T1000 (cell line): ENCODE measurements at places on chromosomes 16 and 17.

- no peak for DNase-seq
These were observed 18.1 kb upstream of the SHCBP1 start for GRCh38 chr16:46638947-46639925.

GRCh38 chr17:48605991-48606891 is 1.5 kb upstream of the HOXB6 start:
- DNase-seq, result no peak

GRCh38 chr17:77129568-77130301 is 11.0 kb upstream of the SEC14L1 start:
- no peak for DNase-seq

- peak; percentile 14 for DNase-seq
These were observed at the start of gene ZNF469 for GRCh38 chr16:88382491-88383400. ZNF469 (plus strand) TSS chr16:88382959; CDS start chr16:88427471, 44,512 bp downstream.

DNA sequence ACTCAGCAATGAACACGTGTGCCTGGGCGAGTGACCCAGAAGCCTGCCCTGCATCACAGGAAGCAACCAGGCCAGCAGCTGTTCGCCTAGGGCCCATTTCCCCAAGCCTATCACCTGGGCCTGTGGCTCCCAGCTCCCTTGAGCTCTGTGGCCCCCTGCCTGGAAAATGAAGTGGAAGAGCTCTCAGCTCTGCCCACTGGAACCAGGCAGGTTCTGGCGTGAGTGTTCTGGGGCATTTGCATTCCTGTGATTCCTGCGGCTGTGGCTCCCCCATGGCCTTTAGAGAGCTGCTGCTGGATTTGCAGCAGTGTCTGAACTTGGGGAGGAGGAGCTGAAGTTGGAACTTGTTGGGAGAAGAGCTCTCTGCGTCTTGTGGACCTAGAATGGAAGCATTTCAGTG is 22.8 kb downstream of the PGS1 start:
- no peak for DNase-seq

- no peak for DNase-seq
These were observed 10.4 kb upstream of the COTL1 start for GRCh38 chr16:84628226-84628731.

DNA sequence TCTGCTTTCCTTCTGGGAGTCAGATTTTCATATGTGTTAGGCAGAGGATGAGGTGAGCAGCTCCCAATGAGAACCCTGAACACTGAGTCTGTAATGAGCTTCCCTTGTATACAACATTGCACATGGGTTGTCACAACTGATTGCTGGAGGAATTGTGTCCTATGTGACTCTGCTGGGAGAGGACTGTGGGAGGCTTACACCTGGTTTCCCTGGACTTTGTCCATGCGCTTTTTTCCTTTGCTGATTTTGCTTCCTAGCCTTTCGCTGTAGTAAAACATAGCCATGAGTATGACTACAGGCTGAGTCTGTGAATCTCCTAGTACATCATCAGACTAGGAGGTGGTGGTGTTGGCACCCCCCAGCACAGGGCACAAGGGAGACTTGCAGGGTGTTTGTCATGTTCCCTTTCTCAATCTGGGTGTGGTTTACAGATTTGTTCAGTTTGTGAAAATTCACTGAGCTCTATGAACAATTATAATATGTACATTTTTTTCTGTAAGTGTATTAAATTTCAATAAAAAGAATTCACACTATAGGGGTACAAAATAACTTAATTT is 1.7 kb upstream of the PLK1 start:
- DNase-seq, result no peak

DNA sequence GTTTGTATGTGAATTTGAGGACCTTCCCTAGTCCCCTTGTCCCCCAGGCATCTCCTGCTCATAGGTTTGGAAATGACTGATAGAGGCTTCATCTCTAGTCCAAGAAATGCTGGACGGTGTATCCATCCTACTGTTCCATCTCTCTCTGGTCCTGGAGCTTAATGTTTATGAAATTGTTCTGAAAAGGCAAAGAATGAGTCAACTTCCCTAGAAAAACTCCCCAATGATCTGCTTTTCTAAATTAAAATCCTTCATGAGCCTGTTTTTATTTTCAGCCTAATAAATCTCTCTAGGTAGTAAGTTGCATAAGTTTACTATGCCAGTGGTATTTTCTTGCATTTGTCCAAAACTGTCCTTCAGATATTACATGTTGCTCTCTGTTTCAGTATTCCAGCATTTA is 2.1 kb upstream of the IGSF6 start:
- no peak for DNase-seq

GRCh38 chr17:6639014-6639585 is 1.4 kb downstream of the KIAA0753 start:
- DNase-seq, result no peak

- DNase-seq, result no peak
These were observed 104.7 kb downstream of the LITAF start for GRCh38 chr16:11481987-11482386.

DNA sequence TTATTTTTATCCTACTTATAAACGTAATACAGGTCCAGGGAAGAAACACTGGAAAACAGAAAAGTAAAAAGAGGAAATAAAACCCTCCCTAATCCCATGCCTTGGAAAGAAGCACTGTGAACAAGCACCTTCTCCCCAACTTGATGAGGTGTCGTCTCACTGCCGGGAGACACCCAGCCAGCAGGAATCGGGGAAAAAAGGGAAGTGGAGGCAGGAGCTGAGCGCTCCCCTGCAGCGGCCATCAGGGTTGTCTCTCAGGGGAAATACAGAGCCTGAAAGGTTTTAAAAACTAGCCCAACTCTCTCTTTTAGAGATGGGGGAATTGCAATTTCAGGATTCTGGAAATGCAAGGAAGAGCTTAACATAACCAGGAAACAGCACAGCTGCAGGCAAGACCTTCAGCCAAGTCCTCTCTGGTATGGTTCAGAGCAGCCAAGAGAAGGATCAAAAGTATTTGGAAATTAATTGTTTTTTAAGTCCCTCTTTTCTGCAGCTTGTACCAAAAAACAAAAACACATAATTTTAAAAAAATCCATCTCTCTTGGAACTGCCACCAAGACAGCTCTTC is 96.3 kb upstream of the RCVRN start:
- no peak for DNase-seq

- peak; percentile 29 for DNase-seq
These were observed 7.3 kb downstream of the KLHL10 start for GRCh38 chr17:41844971-41845370.

DNA sequence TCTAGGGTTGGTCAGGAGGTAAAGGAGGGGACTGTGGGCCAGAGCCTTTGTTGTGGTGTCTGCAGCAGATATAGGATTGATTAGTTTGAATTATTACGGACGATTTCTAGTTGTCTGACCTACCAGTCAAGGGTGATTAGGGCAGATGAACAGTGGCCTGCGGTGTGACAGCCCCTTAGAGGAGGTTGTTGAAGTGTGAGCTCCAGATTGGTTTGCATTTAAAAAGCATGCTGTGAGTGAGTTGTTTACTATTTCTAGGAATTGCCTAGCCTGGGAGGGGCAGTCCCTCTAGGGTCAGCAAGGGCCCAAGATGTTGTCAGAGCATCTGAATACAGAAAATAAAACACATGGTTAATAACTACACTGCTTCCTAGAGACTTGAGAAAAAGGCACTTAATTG is 108.8 kb downstream of the ARHGAP44 start:
- no peak for DNase-seq

DNA sequence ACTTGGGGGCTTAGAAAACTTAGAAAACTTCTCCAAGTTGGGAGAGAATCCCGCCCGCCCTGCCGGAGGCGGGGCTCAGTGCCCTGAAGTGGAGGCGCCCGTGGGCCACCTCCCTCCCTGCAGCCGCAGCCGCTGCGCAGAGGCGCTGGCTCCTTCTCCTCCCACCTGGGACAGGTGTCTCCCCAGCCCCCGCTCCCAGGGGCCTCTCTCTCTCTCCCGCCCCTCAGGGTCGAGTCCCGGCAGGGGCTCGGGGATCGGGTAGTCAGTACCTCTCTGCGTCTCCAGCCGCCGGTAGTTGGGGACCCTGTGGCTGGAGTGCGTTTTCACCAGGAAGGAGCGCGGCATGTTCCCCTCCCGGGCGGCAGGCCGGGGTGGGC is 257 bp downstream of the SNAI3 start:
- no peak for DNase-seq

DNA sequence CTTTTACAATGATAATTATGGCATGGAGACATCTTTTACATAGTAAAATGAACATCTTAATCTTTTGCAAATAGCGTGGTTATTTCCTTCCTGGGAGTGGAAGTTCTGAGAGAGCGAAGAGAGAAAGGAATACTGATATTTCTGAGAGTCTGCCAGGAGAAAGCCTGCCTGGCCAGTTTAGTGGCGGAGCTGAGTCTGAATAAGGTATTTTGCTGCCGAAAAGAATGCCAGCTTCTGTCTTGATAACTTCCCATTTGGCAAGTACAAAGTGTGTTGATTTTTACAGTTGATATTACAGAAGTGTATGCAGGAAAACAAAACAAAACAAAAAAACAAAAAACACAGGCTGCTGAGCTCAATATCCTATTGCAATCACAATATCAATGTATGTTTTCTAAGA is 55.9 kb downstream of the KCNJ2 start:
- no peak for DNase-seq

DNA sequence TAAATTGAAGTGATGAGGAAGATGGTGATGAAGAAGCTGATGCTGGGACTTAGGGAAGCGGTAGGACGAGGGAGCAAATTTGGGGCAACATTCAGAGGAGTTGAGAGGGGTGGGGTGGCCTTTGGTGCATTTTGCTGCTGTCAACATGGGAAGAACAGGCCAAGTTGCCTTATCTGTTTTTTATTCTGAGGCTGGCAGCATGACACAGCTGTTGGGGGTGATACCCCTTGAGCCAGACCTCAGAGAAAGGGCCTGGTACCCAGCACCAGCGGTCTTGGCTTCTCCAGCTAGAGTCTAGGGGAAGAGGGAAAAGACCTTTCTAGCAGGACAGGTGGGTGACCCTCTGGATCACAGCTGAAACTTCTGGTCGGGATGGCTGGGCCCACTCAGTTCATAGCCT is 4.6 kb downstream of the IGFBP4 start:
- no peak for DNase-seq

DNA sequence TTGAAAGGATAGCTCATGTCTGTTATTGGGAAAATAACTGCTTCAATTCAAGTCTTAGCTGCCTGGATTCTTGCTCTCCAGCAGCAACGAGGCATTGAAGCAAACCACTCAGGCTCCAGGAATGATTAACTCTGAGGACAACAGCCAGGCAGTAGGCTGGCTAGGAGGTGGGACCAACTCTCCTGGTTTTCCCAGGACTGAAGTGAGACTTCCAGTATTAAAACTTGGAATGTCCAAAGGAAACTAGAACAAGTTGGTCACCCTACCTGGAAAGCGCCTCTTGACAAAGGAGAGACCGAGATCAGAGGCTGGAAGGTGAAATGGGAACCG is 100.7 kb downstream of the SALL1 start:
- DNase-seq, result no peak

- no peak for DNase-seq
These were observed 73.5 kb downstream of the FOXL1 start for GRCh38 chr16:86651823-86652222.
